ENCODE measurements at places on chromosomes 13 and 19. TPM values are rescaled to one million over a fixed set of nuclear protein-coding genes. Genes with fewer than 3 reads are reported as not detected.

Gene CEACAM1
- 3.6 TPM for total RNA-seq

Gene DIRAS1
- total RNA-seq: 0.24 TPM

Gene LILRB2
- total RNA-seq: not detected

Gene ZNF8
- total RNA-seq: 3.6 TPM

Gene MISP
- not detected for total RNA-seq

Gene PSG3
- total RNA-seq: not detected

Gene SIGLEC8
- not detected for total RNA-seq

Gene IZUMO2
- not detected for total RNA-seq

Gene GNA15
- total RNA-seq: 28.4 TPM

- no peak for DNase-seq
- no peak overlapping the region for H3K27ac ChIP-seq
- peaks cover 18% of the 10 kb centered on the region for H3K36me3 ChIP-seq
- H3K4me3 ChIP-seq: no peak overlapping the region
- peaks cover 26% of the 10 kb centered on the region for H3K4me1 ChIP-seq
- H3K27me3 ChIP-seq: no peaks in the 10 kb centered on the region
These were observed 6.3 kb downstream of the COPE start for GRCh38 chr19:18912933-18913332.

- no peaks in the 10 kb centered on the region for H3K36me3 ChIP-seq
- DNase-seq: no peak
- no peak overlapping the region for H3K4me3 ChIP-seq
- no peak overlapping the region for H3K27ac ChIP-seq
These were observed 183.6 kb upstream of the EDNRB start for GRCh38 chr13:78102121-78102677.

GRCh38 chr19:34505321-34506025 lies 23.9 kb downstream of the WTIP start:
- no peaks in the 10 kb centered on the region for H3K36me3 ChIP-seq
- H3K27ac ChIP-seq: no peak overlapping the region
- no peak overlapping the region for H3K4me3 ChIP-seq
- DNase-seq: no peak

DNA sequence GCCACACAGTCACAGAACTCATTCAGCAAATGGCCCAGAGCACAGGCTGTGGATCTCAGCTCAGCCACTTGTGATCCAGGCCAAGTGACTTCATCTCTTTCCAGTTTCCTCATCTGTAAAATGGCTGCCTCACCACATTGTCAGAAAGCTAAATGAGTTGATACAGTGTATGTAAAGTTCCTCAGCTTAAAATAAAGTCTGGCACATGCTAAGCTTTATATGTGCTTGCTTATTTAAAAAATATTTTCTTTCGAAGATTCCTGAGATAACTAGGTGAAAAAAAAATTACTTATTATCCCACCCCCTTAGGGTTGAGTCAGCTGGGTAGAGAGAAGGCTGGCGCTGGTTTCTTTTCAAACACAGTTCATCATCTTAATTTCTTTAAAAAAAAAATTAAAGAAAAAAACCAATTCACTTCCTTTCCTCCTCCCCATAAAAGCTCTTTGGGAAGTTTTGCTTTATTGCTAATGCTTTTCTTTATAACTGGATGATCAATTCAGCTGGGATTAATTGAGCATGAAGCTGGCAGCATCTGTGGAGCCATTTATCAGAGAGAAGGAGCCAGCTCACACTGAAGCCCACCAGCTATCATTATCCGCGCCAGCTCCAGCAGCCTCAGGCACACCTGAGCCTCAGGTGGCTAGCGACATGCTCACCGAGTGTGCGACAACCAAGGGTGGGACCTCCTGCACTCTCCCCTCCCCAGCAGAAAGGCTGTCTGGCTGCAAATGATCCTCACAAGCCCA lies 354.9 kb downstream of the FOXO1 start:
- no peak for DNase-seq
- H3K27ac ChIP-seq: no peak overlapping the region
- H3K36me3 ChIP-seq: peaks cover 2% of the 10 kb centered on the region
- no peaks in the 10 kb centered on the region for H3K27me3 ChIP-seq
- peaks cover 54% of the 10 kb centered on the region for H3K4me1 ChIP-seq

DNA sequence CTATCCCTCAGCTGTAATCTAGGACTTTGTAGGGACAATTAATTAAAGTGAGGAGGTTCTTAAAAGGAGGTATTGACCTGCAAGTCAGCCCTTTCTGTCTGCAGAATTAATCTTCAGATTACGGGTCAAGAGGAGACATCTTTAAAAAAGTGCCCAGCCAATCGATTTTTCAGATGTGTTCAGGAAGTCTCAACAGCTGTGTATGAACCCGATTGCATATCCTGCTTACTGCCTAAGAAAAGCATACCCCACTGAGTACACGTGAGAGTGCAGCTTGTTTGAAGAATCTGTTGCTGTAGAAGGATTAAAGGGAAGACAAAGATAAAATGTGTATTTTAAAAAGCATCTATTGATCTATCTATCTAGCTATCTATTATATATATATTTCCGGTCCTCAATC lies 1194.5 kb downstream of the UQCRFS1 start:
- DNase-seq: no peak
- no peaks in the 10 kb centered on the region for H3K36me3 ChIP-seq
- no peaks in the 10 kb centered on the region for H3K4me1 ChIP-seq
- H3K27me3 ChIP-seq: no peaks in the 10 kb centered on the region
- no peak overlapping the region for H3K4me3 ChIP-seq

GRCh38 chr19:18167011-18167410 lies 6.6 kb upstream of the IFI30 start:
- H3K36me3 ChIP-seq: peaks cover 30% of the 10 kb centered on the region
- no peak for DNase-seq
- H3K4me1 ChIP-seq: no peaks in the 10 kb centered on the region
- no peaks in the 10 kb centered on the region for H3K27me3 ChIP-seq

DNA sequence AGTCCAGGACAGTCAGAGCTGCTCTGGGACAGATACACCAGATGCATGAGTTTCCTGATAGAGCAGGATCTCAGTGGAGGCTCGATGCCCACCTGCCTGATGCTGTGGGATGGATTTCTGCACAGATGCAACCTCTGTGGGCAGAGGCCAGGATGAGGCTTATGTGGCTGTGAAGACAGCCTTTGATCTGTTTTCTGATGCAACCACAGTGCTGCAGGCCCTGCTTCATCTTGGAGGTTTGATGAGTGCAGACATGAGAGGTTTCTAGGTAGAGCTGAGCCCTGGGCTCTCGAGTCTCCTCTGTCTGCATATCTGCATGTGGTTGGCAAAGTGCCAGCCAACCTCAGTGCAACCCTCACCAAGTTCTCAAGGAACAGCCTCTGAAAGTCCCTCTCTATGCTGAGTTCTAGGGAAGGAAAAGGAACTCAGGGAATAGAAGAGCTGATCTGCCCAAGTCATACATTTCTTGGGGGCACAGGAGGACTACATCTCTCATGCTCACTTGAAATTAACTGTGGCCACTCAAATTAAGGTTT lies 23.1 kb upstream of the TSHZ3 start:
- no peaks in the 10 kb centered on the region for H3K36me3 ChIP-seq
- no peak overlapping the region for H3K4me3 ChIP-seq
- H3K4me1 ChIP-seq: peaks cover 18% of the 10 kb centered on the region
- H3K27ac ChIP-seq: no peak overlapping the region

GRCh38 chr19:3975144-3975543 lies 4.2 kb upstream of the DAPK3 start:
- H3K27me3 ChIP-seq: no peaks in the 10 kb centered on the region
- H3K27ac ChIP-seq: peak overlapping the region; percentile 59
- peaks cover 31% of the 10 kb centered on the region for H3K36me3 ChIP-seq

GRCh38 chr13:64640002-64640401 lies 2590.1 kb downstream of the PCDH9 start:
- no peak overlapping the region for H3K27ac ChIP-seq
- no peak overlapping the region for H3K4me3 ChIP-seq
- no peak for DNase-seq
- H3K27me3 ChIP-seq: no peaks in the 10 kb centered on the region
- no peaks in the 10 kb centered on the region for H3K4me1 ChIP-seq

GRCh38 chr13:46202188-46202795 lies 9.4 kb upstream of the LRRC63 start:
- H3K27me3 ChIP-seq: no peaks in the 10 kb centered on the region
- H3K36me3 ChIP-seq: no peaks in the 10 kb centered on the region
- DNase-seq: no peak
- peaks cover 34% of the 10 kb centered on the region for H3K4me1 ChIP-seq
- no peak overlapping the region for H3K4me3 ChIP-seq

DNA sequence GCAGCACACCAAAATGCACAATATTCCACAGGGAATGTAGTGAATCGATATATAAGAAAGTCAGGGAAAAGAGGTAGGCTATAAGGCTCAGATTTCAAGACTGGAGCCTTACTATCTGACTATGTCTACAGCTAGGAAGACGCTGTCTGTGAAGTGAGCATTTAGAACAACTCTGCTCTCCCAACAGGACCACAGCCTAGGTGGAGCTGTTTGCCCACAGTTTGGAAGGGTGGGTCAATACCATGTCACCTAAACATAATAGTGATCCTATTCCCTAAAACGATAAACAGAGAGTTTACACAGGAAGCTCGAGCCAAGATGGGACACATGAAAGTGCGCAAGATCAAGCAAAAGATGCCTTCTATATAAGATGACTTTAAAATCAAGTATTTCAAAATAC lies 2486.0 kb upstream of the PCDH20 start:
- no peaks in the 10 kb centered on the region for H3K36me3 ChIP-seq

GRCh38 chr13:56558698-56559320 lies 581.9 kb upstream of the PRR20A start:
- no peak overlapping the region for H3K27ac ChIP-seq
- H3K27me3 ChIP-seq: no peaks in the 10 kb centered on the region
- no peaks in the 10 kb centered on the region for H3K4me1 ChIP-seq
- DNase-seq: no peak

- no peak overlapping the region for H3K27ac ChIP-seq
- DNase-seq: peak; percentile 57
- peaks cover 25% of the 10 kb centered on the region for H3K4me1 ChIP-seq
- H3K36me3 ChIP-seq: peaks cover 1% of the 10 kb centered on the region
- H3K27me3 ChIP-seq: peaks cover 7% of the 10 kb centered on the region
These were observed 55.1 kb downstream of the GPR180 start for GRCh38 chr13:94656766-94657165.

DNA sequence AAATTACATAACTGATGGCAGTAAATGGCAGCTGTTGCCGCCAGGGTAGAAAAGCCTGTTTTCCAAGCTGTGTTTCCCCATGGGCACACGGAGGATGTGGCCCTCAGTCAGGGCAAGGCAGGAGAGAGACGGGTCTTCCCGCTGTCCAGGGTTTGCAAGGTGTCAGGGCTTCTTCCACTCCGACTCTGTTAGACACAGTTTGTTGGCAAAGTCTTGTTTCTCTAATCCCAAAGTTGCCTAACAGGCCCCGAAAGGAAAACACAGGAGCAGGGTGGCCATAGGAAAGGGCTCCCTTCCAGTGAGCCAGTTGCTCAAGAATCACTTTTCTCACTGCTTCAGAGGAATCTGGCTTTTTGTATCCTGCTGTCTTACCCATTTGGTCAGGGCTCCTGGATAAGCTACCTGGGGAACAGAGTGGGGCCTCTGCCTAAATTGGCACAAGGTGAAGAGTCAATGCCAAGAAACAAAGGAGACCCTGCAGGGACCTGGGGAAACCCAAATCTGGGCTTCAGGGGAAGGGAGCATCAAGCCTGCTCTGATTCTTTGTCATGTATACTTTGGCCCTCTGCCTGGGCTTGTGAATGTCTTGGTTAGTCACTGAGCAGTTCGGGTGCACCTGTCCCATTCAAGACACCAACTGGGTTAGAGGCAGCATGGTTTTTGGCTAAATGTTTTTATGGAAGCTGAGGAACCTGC lies 29.0 kb upstream of the CXCL17 start:
- peaks cover 9% of the 10 kb centered on the region for H3K4me1 ChIP-seq
- H3K27ac ChIP-seq: no peak overlapping the region
- DNase-seq: no peak
- H3K4me3 ChIP-seq: no peak overlapping the region

DNA sequence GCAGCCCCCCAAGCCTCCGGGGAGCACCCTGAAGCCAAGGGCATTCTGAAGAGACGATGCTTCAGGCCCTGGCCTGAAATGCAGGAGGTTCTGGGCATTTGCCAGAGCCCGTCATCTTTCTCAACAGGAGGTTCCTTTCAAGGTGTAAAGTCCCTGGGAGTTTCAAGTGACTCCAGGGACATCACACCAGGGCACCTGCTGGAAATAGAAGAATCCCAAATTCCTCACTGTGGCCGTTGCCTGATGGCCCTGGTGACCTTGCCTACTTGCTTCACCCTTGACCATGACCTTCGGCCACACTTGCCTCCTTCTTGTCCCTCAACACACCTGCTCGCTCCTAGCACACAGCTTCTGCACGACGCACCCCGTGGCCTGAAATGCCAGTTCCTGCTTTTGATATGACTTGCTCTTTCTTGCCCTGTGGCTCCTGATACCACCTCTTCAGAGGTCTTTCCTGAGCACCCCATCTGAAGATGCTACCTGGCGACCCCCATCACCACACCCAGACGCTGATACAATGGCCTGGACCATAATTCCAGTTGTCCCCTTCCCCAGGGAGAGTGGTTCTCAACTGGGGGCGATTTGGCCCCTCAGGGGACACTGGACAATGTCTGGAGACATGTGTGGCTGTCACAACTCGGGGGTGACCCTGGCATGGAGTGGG lies 3.5 kb downstream of the DPP9 start:
- H3K4me3 ChIP-seq: no peak overlapping the region
- H3K36me3 ChIP-seq: peaks cover 21% of the 10 kb centered on the region
- peaks cover 3% of the 10 kb centered on the region for H3K27me3 ChIP-seq
- H3K27ac ChIP-seq: no peak overlapping the region

- peaks cover 7% of the 10 kb centered on the region for H3K4me1 ChIP-seq
- H3K36me3 ChIP-seq: no peaks in the 10 kb centered on the region
- H3K27me3 ChIP-seq: peaks cover 15% of the 10 kb centered on the region
- H3K4me3 ChIP-seq: no peak overlapping the region
These were observed 82.8 kb downstream of the STARD13 start for GRCh38 chr13:33202644-33203169.

GRCh38 chr13:94020833-94021232 lies 458.6 kb downstream of the DCT start:
- peaks cover 3% of the 10 kb centered on the region for H3K4me1 ChIP-seq
- DNase-seq: no peak
- peaks cover 30% of the 10 kb centered on the region for H3K27me3 ChIP-seq
- no peak overlapping the region for H3K27ac ChIP-seq
- H3K36me3 ChIP-seq: no peaks in the 10 kb centered on the region

Measured in activated naive CD4-positive, alpha-beta T cell treated with anti-CD3 and anti-CD28 coated beads for 36 hours (primary cell).